Globus pallidus (tissue), 1 donor: ENCODE measurements at places on chromosomes 16 and 17.

- no peak for DNase-seq
Measured at GRCh38 chr17:28598389-28598788, 436 bp downstream of the SPAG5 start.

- no peak for DNase-seq
Measured at GRCh38 chr16:23948949-23949411, 113.2 kb downstream of the PRKCB start.

GRCh38 chr17:18950346-18950745 is 1.6 kb upstream of the SLC5A10 start:
- DNase-seq = no peak

GRCh38 chr17:16886655-16887322 is 85.1 kb downstream of the TNFRSF13B start:
- no peak for DNase-seq

DNA sequence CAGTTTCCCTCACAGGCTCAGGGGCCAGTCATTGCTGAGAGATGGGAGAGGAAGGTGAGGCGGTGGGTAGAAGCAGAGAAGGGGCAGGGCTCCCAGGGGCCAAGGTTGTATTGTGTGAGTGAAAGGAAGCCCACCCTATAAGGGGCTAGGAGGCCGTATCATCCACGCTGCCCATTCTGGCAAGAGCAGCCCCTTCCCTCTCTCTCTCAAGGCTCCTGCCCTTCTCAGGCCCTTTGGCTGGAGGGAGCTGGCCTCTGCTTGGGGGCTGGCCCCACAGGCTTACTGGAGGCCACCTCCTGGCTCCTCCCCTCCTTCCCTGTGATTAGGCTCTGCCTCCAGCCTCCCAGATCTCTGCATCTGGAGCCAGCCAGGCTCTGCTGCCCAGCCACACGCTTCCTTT is 7.6 kb downstream of the TBKBP1 start:
- no peak for DNase-seq

DNA sequence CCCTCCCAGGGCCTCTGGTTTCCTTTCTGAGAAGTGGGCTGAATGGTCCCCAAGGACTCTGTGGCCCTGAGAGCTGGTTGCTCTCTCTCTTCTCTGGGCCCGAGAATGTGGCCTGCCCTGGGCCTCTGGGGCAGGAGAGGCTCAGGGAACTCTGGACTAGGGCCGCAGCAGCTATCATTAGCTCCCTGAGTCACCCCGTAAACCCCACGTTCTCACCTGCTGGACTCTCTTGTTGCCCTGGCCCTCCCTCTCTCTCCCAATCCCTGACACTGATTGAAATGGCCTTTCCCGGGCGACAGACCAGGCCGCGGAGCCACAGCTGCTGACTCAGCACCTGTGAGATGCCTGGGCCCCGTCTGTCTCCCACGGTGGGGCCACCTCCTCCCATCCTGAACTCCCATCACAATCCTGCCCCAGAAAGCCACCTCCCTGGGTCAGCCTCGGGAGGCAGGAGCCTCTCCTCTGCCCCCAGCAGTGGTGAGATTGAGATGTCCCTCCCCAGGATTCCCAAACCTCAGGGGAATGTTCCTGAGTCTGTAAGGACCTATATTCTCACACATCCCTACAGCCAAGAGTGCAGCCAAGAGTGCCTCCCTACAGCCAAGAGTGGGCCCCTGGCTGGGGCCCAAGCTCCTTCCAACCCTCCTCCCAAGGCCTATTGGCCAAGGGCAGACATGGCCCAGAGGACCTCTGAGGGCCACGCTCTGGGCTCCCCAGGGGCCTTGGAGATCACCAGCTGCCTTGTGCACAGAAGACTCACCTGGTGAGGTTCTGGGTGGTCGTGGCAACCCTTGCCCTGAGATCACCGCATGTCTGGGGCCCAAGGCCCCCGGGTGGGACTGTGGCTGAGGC is 470 bp downstream of the TRPV3 start:
- DNase-seq = no peak

DNA sequence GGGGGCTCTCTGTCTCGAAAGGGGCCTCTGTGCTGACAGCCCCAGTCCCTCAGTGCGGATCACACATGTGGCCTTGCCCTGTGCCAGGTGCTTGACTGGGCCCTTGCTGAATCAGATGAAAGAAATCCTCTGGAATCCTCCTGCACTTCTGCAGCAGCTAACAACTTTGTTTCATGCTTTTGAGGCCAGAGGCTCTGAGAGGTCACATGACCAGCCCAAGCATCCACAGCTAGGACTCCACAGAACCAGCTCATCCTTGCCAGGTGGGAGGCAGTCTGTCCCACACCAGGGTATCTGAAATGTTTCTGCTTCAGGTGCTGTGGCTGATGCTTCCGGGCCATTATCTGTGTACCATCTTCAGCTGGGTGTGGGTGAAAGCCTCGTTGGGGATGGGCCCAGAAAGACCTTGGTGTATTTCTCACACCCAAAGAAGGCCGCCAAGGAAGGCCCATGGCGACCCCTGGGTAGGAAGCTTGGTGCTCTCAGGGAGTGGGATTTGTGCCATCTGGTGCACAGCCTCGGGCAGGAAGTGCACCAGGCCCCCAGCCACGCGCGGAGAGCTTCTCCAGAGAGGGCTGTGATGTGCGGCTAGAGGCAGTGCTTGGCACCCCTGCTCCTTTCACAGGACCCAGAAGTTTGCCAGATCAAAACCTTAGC is 143.8 kb downstream of the CLEC16A start:
- DNase-seq = no peak
